ENCODE measurements at places on chromosomes 5 and 9.

GRCh38 chr9:90035471-90035870 lies 430.7 kb downstream of the GADD45G start:
- no peak for DNase-seq

DNA sequence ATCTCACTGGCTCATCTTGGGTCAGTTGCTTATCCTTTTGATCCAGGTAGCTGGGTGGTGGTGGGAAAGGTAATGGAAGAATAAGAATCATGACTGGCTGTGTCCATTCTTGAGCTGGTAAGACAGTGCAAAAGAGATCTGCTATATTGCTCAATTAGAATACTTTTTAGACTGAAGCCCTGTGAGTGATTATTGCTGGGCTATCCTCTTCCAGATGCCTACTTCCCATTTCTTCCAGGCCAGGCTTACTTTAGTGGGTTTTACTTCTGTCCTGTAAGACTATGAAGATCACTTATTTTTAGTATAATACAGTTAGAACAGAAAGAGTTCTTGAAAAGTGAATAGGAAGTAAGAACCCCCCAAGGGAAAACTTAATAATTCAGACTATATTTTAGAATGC lies 7.2 kb downstream of the MARCHF6 start:
- no peak for DNase-seq

GRCh38 chr5:53011233-53011632 lies 22.1 kb downstream of the ITGA2 start:
- DNase-seq: no peak

DNA sequence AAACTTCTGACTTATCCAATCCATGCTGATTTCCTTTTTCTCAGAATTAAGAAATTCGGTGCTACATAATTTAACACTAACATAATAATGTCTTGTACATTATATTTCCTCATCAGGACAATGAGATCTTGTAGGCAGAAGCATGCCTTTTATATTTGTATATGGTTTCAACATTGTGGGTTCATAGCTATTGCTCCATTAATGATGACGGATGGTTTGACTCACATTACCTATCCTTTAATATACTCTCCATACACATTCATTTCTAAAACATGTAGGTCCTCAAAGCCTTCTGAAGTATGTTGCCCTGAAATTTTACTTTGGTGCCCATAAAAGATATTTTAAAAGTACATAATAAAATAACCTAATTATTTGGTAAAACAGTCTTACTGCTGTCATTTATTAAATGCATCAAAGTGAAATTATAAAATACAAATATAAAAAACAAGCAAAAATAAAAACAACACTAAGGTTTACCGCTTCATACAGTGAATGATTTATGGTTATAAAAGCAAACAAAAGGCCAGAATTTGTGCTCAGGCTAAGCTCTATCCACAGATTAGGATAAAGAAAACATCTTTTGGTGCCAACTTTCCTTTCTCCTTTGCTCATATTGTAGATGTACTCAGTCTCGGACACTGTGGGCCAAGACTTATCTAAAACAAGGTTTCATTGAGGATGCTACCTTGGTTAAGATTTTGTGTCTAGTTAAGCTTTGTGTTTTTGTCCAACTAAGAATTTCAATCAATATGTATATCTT lies 61.2 kb upstream of the GCNT4 start:
- DNase-seq: no peak

DNA sequence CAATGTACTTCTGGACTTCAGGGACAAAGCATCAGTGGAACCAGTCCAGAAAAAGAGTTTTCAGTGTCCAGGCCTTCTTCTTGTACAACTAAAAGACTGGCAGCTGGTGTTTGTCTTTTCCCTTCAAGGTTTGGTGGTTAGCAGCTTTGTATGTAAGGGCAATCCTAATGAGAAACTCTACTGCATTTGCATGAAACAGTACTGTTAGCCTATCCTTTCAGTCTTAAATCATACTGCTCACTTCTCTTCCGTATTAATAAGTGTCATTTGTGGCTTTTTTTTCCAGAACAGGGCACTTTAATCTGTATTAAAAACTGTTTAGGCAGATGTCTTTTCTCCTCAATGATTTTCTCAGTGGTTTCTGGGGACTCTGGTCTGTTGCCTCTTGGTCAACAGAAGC lies 48.9 kb downstream of the FAM174A start:
- DNase-seq: no peak

DNA sequence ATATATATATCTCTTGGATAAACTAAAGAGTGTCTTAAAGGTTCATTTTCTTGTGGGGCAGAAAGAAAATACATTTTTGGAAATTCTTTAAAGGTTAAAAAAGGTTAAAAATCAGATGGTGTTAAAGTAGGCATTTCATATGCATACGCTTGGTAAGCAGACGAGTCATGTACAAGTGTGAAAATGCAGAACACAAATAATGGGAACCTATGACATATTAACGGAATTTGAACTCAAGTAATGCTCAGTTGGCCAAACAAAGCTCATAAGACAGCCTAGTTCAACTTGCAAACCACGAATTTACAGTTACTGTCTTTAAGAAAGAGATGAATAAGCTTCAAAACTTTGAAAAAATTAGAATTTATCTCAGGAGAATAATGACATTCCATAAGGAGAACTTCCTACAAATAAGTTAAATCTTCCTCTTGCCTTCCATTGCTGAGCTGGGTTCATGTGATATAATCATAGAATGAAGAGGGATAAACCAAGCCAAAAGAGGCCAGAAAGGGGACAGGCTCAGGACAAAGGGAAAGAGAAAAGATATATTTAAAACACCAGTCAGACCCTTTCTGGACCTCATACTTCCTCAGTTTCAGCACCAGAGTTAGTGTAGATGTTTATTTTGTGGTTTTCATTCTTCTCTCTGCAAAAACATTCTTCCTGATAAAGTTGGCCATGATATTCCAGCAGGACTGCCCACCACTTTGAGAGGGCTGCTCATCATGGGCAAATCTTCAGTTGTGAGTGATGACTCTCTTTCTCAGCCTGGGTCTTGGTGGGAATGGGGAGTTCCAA lies 256.7 kb upstream of the CD180 start:
- no peak for DNase-seq

DNA sequence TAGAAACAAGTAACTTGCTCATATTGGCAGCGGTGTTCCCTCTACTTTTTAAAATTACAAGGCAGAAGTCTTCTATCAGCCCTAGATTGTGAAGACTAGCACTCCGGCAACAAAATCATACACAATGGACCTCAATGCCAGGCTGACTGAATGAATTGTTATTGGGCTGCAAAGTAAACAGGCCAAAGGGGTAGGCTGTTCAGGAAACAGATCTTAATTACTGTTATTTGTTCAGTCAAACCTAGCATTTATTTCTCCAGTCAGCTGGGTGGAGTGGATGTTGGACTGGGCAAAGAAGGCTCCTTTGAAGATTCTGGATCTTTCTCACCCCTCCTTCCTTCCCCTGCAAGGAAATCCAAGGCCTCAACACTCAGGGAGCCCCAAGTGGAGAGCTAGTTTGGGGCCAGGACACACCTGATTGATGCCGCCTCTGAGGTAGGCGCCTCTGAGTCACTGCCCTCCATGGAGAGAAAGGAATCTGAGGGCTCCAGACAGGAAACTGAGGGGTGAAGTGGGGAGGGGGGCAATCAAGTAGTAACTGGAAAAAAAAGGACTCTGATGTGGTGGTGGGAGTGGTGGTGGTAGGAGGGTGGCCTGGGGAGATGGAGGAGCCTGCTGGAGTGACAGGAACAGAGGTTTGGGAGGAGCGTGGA lies 35.5 kb downstream of the SERINC5 start:
- no peak for DNase-seq

DNA sequence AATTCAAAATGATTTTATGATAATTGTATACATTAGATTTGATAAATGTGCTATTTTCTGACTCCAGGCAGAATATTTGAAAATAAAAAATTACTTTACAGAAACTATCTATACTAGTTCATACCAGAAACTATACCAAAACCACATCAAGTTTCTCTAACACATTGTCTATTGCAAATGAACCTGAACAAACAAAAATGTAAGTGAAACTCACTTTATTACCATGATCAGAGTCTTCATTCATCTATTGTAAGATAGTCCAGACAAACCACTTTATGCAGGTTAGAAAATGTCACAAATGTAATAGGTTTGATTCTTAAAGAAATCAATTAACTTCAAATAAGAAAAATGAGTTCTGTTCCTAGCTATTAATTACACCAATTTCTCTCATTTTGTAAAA lies 99.4 kb downstream of the OXCT1 start:
- no peak for DNase-seq

DNA sequence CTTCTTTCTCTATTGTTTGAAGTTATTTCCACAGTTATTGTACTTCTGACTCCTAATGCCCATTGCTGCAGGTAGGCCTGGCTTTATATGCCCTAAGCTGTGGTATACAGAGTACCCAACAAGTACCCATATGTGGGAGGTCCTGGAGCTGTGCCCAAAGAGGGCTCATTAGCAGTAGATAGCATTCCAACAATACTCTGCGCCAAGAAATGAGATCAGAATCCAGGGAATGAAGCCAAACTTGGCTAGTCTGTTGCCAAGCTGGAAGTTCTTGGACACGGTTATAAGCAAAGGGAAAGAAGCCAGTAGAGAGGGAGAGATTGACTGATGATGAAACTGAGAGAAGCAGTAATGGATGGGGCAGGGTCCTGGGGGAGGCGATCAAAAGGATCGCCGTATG lies 29.7 kb upstream of the FAM169A start:
- peak; percentile 65 for DNase-seq

- DNase-seq: no peak
Measured at GRCh38 chr9:131666029-131666428, 73.8 kb downstream of the RAPGEF1 start.

- DNase-seq: no peak
Measured at GRCh38 chr5:157120102-157120501, 11.3 kb upstream of the HAVCR2 start.

DNA sequence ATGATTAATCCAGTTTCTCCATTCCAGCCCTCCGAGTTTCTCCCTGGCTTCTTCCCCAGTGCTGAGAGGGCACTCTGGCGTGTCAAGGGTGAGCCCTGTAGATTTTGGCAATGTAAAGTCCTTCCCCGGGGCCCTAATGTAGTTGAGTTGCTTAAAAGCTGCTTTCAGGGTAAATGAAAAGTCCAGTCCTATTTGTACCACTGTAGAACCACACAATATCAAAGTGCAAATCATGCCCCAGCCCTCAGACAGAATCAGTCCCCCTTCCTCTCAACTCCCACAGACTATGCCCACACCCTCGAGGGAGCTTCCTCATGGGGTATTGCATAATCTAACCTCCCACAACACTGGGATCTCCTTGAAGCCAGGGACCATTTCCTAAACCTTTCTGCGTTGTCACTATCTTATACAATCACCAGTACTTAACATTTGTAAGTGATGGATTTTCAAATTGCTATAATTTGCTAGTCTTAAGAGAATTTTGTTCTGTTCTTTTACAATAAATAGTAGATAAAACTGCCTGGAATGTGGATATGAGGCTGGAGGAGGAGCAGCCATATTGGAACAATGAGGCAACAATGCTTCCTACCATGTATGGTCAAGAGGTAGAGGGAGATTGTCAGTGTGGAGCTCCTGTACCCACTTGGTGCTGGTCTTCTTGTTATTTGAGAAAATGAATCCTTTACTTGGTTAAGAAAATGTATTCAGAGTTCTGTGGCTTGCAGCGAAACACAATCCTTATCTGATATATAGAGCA lies 34.4 kb downstream of the ZNF366 start:
- DNase-seq: peak; percentile 63

GRCh38 chr5:96072138-96072790 lies 110.6 kb upstream of the ELL2 start:
- no peak for DNase-seq

GRCh38 chr5:135493406-135494180 lies 41.4 kb upstream of the TIFAB start:
- peak; percentile 92 for DNase-seq

DNA sequence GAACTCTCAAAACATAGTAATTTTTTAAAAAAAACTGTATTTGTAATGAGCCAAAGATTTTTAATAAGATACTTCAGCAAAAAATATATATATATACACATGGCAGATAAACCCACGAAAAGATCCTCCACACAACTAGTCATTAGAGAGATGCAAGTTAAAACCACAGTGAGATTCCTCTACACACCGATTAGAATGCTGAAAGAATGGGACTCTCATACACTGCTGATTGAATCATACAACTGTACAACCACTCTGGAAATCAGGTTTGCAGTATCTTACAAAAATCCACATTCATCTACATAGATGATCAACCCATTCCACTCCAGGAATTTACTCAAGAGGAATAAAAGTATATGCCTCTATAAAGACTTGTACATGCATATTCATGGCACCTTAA lies 43.7 kb downstream of the RASEF start:
- DNase-seq: no peak

GRCh38 chr5:80961376-80962281 lies 1.5 kb downstream of the RASGRF2 start:
- peak; percentile 30 for DNase-seq

DNA sequence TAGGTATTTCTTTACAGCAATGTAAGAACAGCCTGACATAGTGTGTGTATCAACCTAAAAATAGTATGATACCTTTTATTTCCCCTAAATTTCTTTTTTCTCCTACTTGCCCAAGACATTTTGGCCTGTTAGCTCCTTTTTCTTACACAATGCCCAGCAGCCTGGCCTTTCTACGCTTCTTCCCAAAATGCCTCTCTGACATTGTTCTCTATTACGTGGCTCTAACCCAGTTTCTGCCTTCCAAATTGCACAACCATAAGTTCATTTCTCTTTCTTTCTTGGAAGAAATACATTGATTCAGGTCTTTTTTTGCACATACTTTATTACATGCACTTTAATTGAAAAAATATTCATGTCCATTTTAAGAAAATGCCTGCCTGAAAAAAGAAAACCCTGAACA lies 408.2 kb downstream of the PRR16 start:
- DNase-seq: peak; percentile 89

- no peak for DNase-seq
Measured at GRCh38 chr5:126917918-126918614, 112.3 kb downstream of the MARCHF3 start.

GRCh38 chr5:76487386-76487785 lies 84.3 kb downstream of the IQGAP2 start:
- no peak for DNase-seq

GRCh38 chr5:179253730-179254129 lies 91.5 kb downstream of the ADAMTS2 start:
- DNase-seq: no peak

DNA sequence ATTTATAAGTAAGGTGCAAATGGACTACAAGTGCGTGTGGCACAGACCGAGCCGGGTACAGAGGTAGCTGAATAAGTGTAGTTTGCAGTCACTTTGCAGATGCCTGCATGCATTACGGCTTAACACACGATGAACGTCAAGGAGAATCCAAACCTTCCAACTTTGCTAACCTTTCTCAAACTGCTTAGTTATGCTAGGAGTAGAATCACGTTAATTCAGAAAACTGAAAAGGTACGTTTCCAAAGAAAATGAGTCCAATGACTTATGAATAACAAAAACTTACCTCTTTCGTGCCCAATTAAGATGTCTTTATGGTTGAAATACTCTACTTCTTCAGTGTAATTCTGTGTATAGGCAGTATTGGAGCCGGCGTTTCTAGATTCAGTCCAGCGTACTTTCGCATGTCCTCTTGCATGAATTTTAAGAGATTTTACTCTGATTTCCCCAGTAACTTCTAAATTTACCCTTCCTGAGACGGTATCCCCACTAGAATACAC lies 539 bp downstream of the ARRDC3 start:
- peak; percentile 25 for DNase-seq
